K562 (cell line): ENCODE measurements at places on chromosomes 11 and 22. TPM values are rescaled to one million over a fixed set of nuclear protein-coding genes. Genes with fewer than 3 reads are reported as not detected.

- H3K36me3 ChIP-seq: peaks cover 76% of the 10 kb centered on the region; the same call in 2 of the 3 replicates
- H3K4me3 ChIP-seq: no peak overlapping the region
- no peak overlapping the region; the same call in 2 of the 3 replicates for H3K27ac ChIP-seq
- H3K27me3 ChIP-seq: no peaks in the 10 kb centered on the region
- no peaks in the 10 kb centered on the region for H3K4me1 ChIP-seq
Observed at GRCh38 chr11:9150501-9150900, 59.1 kb upstream of the SCUBE2 start.

The CD3D gene
- total RNA-seq: 34.9 and 36.2 TPM in 2 replicates

DNA sequence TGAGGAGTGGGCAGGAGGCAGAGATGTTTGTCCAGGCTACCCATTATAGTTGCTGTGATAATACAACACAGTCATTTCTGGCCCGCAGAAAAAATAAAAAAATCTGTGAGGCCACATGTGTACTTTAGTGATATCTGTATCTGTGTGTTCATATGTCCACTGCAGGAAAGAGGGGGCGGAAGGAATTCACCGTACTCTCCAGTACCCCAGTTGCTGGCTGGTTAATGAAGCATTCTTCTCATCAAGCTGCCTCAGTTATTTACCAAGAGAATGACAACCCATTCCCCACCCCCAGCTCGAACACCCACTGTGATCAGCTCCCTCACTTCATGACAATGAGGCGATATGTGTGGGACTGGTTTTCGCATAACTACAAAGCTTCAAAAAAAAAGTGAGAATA lies 309.3 kb downstream of the SOX6 start:
- peaks cover 15% of the 10 kb centered on the region; the same call in 2 of the 3 replicates for H3K4me1 ChIP-seq
- H3K4me3 ChIP-seq: no peak overlapping the region
- H3K36me3 ChIP-seq: no peaks in the 10 kb centered on the region
- no peaks in the 10 kb centered on the region for H3K27me3 ChIP-seq

GRCh38 chr11:47003180-47003877 lies 66.8 kb downstream of the CSTPP1 start:
- peak; percentile 62 for DNase-seq
- no peaks in the 10 kb centered on the region for H3K27me3 ChIP-seq
- peak overlapping the region; percentile 79; the same call in 2 of the 3 replicates for H3K27ac ChIP-seq

DNA sequence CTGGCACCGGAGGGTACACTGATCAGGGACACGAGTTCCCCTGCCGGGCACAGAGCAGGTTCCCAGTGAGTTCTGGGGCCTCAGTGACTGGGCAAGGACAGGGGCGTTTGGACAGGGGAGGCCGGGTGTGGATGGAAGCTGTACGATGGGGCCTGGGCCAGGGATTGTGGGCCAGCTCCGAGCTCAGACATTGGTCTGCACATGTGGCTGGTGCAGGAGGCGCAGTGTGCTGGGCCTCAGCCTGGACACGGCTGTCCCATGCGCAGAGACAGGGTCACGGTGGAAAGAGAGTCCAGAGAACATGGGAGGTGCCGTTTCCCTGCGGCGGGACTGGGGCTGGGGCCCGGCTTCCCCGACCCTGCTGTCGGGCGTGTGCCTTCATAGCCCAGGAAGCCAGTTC lies 60.7 kb downstream of the CDKN1C start:
- no peaks in the 10 kb centered on the region for H3K36me3 ChIP-seq
- peaks cover 15% of the 10 kb centered on the region for H3K4me1 ChIP-seq
- no peak for DNase-seq
- H3K27me3 ChIP-seq: peaks cover 37% of the 10 kb centered on the region
- no peak overlapping the region for H3K4me3 ChIP-seq

GRCh38 chr11:121359591-121359990 lies 67.0 kb downstream of the SC5D start:
- no peak for DNase-seq
- no peak overlapping the region for H3K4me3 ChIP-seq
- H3K27me3 ChIP-seq: no peaks in the 10 kb centered on the region
- no peaks in the 10 kb centered on the region for H3K36me3 ChIP-seq
- H3K27ac ChIP-seq: no peak overlapping the region

DNA sequence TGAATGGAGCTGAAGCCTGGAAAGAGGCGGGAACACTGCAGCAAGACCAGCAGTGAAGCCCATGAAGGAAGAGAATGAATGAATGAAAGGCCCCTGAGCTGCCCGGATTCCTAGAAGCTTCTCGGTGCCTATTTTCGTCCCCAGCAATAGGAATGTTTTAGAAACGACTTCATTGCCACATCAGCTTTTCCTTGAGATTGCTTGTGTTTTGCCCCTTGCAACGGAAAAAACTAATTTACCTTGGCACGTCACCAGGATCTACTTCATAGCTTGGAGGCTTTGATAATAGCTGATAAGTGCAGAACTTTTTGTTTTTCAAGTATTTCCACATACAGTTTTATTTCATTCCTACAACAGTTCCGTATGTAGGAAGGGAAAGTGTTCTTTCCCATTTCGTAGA lies 248.9 kb upstream of the NARS2 start:
- H3K36me3 ChIP-seq: no peaks in the 10 kb centered on the region
- H3K4me1 ChIP-seq: no peaks in the 10 kb centered on the region
- no peak overlapping the region for H3K27ac ChIP-seq
- no peak for DNase-seq
- H3K27me3 ChIP-seq: peaks cover 6% of the 10 kb centered on the region; the same call in 2 of the 3 replicates
- no peak overlapping the region for H3K4me3 ChIP-seq

The CRYBA4 gene
- 3.3 and 3.9 TPM in 2 replicates for total RNA-seq

The SUN2 gene
- 37.2 and 38.8 TPM in 2 replicates for total RNA-seq

DNA sequence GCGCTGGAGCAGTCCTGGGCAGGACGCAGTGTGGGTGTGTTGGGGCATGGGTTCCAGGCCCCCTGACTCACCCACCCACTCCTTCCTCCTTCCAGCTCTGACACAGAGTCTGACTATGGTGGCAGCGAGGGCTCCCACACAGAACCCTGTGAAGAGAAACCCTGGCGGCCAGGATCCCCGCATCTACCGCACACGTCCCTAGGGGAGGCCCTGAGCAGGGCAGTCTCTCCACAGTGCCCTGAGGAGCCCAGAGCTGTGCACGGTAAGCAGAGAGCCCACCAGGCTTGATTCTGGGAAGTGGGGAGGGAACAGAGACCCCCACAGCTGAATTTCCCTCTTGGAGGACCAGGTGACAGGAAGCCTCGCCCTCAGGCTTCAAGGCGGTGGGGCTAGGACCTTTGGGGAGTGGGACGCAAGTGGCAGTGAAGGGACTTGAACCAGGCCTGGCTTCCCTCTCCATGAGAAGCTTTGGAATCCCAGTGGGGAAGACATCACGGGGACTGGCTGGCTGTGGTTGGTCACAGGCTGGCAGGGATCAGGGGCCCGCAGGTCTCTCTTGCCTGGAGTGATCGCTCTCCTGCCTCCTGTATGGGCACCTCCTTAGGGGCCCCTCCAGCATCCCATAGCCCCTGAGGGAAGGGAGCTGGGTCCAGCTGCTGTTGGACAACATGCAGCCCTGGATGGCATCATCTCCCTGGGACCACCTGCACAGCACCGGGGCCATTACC lies 96.4 kb upstream of the PARVA start:
- H3K27me3 ChIP-seq: no peaks in the 10 kb centered on the region
- peaks cover 13% of the 10 kb centered on the region for H3K4me1 ChIP-seq
- no peaks in the 10 kb centered on the region for H3K36me3 ChIP-seq
- DNase-seq: no peak
- no peak overlapping the region for H3K27ac ChIP-seq
- H3K4me3 ChIP-seq: no peak overlapping the region

- H3K27ac ChIP-seq: no peak overlapping the region
- H3K4me3 ChIP-seq: no peak overlapping the region
- no peaks in the 10 kb centered on the region for H3K27me3 ChIP-seq
- no peaks in the 10 kb centered on the region for H3K4me1 ChIP-seq
Observed at GRCh38 chr11:55956521-55956920, 13.2 kb downstream of the OR10AG1 start.

DNA sequence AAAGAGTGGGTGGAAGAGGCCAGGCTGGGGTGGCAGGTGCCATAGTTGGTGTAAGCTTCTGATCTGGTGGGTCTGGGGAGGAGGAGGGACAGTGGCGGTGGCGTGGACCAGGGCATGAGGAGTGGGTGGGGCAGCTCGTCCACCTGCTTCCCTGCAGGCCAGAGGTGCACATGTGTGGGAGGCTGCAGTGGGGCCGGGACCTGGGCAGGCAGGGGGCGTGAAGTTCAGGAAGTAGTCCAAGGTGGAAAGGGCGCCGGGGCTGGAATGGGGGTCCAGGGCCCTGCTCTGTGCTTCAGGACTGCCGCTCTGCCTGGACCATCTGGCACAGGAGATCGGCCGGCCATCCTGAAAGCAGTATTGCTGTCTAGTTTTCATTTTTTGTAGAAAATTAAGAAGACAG lies 15.9 kb downstream of the RIBC2 start:
- H3K4me3 ChIP-seq: no peak overlapping the region
- no peaks in the 10 kb centered on the region for H3K36me3 ChIP-seq
- H3K27ac ChIP-seq: no peak overlapping the region
- no peaks in the 10 kb centered on the region for H3K4me1 ChIP-seq
- DNase-seq: no peak

The CD6 gene
- total RNA-seq: 0.84 and 1.5 TPM in 2 replicates

- DNase-seq: no peak
- H3K4me3 ChIP-seq: no peak overlapping the region
- H3K4me1 ChIP-seq: no peaks in the 10 kb centered on the region
- no peaks in the 10 kb centered on the region for H3K36me3 ChIP-seq
- no peak overlapping the region for H3K27ac ChIP-seq
- no peaks in the 10 kb centered on the region for H3K27me3 ChIP-seq
Observed at GRCh38 chr11:121754598-121754997, 301.8 kb upstream of the SORL1-AS1 start.

The POTEH gene
- not detected in 2 replicates for total RNA-seq

DNA sequence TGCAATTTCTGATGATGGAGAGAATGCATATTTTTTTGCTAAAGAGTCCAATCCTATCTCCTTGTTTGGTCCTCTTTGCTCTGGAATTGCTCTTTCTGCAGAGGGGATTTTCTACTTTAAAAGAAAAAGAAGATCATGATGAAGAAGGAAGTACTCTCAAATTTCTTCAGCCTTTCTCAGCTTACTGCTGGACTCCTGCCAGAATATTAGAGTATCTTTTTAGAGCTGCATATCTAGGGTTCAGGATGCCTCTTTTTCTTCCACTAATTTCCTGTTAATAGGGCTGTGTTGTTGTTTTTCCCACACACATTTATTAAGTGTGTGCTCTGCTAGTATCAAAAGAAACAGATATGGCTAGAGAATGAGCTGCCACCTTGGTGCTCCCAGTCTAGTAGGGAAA lies 18.2 kb downstream of the UBASH3B start:
- no peaks in the 10 kb centered on the region for H3K36me3 ChIP-seq
- no peak overlapping the region for H3K4me3 ChIP-seq
- H3K27ac ChIP-seq: no peak overlapping the region
- no peak for DNase-seq

The KREMEN1 gene
- 8.8 and 11.5 TPM in 2 replicates for total RNA-seq

The C1QTNF5 gene
- 0.47 and 0.65 TPM in 2 replicates for total RNA-seq

The SCGB1D2 gene
- not detected in 2 replicates for total RNA-seq

- H3K4me1 ChIP-seq: peaks cover 9% of the 10 kb centered on the region; the same call in 1 of the 2 replicates
- no peak overlapping the region for H3K27ac ChIP-seq
- no peaks in the 10 kb centered on the region for H3K27me3 ChIP-seq
- H3K4me3 ChIP-seq: no peak overlapping the region
- no peaks in the 10 kb centered on the region for H3K36me3 ChIP-seq
Observed at GRCh38 chr11:46100670-46101069, 20.6 kb downstream of the PHF21A start.

GRCh38 chr22:36253523-36254490 lies 874 bp downstream of the APOL1 start:
- H3K27me3 ChIP-seq: no peaks in the 10 kb centered on the region
- H3K4me3 ChIP-seq: peak overlapping the region; percentile 36
- DNase-seq: no peak

The C22orf42 gene
- total RNA-seq: not detected in 2 replicates

DNA sequence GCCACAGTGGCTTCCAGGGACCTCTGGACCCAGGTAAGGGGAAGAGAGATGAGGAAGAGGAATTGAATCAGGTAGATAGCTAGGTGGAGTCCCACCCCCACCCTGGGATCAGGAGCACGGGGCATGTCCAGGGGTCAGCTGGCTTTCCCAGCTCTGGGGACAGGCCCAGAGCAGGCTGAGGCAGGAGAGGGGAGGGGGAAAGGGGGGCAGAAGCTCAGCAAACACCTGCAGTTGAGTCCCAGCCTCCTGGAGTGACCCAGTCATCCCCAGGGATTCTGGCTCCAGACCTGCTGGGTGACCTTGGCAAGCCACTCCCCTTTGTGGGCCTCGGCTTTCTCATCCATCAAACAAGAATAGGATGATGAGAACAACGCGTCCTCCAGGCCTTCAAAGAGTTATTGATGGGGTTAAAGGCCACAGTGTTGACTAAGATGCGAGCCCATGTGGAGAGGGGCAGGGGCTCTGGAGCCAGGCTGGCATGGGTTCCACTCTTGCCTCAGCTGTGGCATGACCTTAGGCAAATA lies 16.0 kb downstream of the STARD10 start:
- H3K27me3 ChIP-seq: no peaks in the 10 kb centered on the region
- peaks cover 6% of the 10 kb centered on the region; the same call in 1 of the 3 replicates for H3K36me3 ChIP-seq
- H3K4me1 ChIP-seq: peaks cover 80% of the 10 kb centered on the region
- peak overlapping the region; percentile 94 for H3K27ac ChIP-seq

DNA sequence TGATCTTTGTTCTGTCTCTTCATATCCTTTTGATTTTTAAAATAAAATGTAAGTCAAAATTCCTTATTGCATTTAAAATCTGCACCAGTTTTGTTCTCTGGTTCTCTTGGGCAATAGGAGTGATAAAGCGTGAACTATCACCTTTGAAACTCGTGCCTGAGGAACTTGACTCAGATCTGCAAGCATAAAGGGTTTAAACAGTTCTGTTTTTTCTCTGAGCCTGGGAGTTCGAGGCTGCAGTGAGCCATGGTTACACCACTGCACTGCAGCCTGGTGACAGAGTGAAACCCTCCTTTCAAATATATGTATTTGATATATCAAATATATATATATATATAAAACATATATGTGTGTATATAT lies 38.9 kb upstream of the CLMP start:
- peaks cover 5% of the 10 kb centered on the region; the same call in 1 of the 2 replicates for H3K27me3 ChIP-seq
- H3K27ac ChIP-seq: no peak overlapping the region
- no peaks in the 10 kb centered on the region for H3K4me1 ChIP-seq
- no peak overlapping the region for H3K4me3 ChIP-seq
- no peak for DNase-seq
- H3K36me3 ChIP-seq: no peaks in the 10 kb centered on the region

GRCh38 chr11:32870676-32871075 lies 21.9 kb upstream of the QSER1 start:
- no peak overlapping the region for H3K4me3 ChIP-seq
- H3K36me3 ChIP-seq: no peaks in the 10 kb centered on the region
- no peaks in the 10 kb centered on the region for H3K4me1 ChIP-seq
- peak; percentile 25 for DNase-seq

- H3K27ac ChIP-seq: no peak overlapping the region
- H3K4me1 ChIP-seq: peaks cover 18% of the 10 kb centered on the region
- DNase-seq: no peak
- H3K27me3 ChIP-seq: no peaks in the 10 kb centered on the region
Observed at GRCh38 chr11:113675565-113675964, 30.5 kb downstream of the TMPRSS5 start.

- DNase-seq: no peak
- no peak overlapping the region for H3K4me3 ChIP-seq
- H3K36me3 ChIP-seq: no peaks in the 10 kb centered on the region
- no peaks in the 10 kb centered on the region for H3K27me3 ChIP-seq
Observed at GRCh38 chr11:38796281-38796680, 2198.2 kb upstream of the RAG2 start.

The OR52N2 gene
- not detected in 2 replicates for total RNA-seq
